HS-5 (cell line): ENCODE measurements at places on chromosomes 2 and 18.

DNA sequence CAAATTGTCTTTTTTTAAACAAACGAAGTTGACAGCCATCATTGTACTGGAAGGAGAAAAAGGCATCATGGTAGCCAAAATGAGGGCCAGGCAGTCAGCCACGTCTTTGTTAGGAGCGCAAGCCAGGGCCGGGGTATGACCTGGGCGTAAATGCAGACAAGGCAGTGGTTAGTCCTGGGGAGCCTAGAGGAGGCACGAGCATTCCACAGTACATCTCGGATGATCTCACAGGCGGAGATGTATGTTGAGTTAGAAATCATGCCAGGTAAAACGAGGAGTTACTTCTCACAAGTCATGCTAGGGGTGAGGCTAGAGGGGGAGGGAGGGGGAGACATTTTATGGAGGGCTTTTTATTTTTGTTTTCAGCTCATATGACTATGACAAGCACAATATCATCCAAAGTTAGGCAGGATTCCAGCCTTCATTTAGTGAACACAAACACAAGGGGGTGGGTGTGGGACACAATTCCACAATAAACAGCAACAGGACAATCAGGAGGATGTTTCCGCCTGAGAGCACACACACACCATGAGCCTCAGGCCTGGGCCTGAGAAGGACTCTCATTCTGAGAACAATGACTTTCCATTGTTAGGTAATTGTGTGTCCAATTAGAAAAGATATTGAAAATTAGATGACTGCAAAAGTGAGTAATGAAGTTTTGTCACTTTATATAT lies 64.4 kb upstream of the PGAP1 start:
- DNase-seq = no peak

DNA sequence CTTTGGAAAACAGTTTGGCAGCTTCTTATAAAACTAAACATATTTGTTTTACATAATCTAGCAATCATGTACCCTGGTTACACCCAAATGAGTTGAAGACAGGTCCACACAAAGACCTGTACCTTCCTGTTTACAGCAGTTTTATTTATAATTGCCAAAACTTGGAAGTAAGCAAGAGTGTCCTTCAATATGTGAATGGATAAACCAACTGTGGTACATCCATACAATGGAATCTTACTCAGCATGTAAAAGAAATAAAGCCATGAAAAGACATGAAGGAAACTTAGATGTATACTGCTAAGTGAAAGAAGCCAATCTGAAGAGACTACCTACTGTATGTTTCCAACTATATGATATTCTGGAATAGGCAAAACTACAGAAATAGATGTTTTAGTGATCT lies 23.7 kb downstream of the ORC4 start:
- DNase-seq = no peak

- DNase-seq = no peak
These were observed 692.4 kb downstream of the CPS1 start for GRCh38 chr2:211248841-211249240.

GRCh38 chr2:185813707-185814106 lies 75.1 kb downstream of the FSIP2 start:
- no peak for DNase-seq

DNA sequence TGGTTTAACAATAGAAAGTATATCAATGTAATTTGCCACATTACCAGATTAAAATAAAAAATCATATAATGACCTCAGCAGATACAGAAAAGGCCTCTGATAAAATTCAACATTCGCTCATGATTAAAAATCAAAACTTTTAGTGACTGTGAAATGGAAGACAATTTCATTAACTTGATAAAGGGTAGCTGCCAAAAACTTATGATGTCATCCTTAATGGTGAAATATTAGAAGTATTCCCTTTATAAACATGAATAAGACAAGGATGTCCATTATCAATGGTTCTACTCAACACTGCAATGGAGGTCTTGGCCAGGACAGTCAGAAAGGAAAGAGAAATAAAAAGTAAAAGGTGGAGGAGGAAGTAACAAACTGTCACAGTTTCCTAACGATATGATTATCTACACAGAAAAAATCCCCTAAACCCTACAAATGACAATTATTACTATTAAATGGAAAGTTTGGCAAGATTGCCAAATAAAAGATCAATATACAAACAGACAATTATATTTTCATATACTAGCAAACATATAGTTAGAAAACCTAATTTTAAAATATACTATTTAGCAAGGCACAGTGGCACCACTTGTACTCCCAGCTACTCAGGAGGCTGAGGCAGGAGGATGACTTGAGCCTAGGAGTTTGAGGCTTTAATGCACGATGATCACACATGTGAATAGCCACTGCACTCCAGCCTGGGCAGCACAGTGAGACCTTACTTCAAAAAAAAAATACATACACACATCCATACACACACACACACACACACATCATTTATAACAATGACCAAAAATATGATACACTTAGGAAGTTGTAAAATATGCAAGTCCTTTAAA lies 12.8 kb downstream of the METTL8 start:
- no peak for DNase-seq

- DNase-seq = no peak
These were observed 121.8 kb downstream of the NCK2 start for GRCh38 chr2:105866216-105867185.

- peak; percentile 10 for DNase-seq
These were observed 172.0 kb downstream of the SLC4A10 start for GRCh38 chr2:161796192-161796591.

DNA sequence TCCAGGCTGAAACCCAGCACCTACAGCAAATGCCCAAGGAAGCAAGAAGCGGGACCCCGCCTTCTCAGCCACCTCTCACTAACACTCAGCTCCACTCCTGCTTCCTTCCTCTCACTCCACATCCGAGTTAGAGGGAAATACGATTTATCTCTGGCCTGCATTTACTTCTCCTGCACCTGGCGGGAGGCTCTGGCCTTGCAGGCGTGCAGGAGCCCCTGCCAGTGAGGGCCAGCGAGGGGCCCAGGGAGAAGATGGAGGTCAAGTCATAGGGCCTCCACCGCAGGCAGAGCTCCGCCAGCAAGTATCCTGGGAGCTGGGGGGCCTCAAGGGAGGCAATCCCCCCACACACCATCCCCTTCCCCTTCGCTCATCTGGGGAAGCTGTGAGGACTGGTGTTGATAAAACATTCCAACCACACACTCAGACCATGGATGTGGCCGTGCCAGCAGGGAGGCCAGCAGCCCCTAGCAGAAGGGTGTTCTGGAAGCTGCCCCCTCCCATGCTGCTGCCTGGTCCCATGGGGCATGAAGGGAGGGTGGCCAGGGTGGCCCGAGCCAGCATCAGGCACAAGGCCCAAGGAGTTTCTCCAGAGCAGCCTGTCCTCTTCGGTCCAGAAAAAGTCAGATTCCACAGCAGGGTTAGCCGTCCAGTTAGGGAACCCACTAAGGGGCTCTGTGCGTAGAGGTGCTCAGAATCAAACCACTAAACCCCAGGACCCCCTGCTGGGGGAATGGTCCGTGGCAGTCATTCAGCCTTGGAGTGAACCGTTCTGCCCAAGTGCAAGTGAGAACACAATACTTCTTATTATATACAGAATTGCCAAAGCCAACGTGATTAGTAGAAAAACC lies 91.2 kb downstream of the HDAC4 start:
- no peak for DNase-seq

DNA sequence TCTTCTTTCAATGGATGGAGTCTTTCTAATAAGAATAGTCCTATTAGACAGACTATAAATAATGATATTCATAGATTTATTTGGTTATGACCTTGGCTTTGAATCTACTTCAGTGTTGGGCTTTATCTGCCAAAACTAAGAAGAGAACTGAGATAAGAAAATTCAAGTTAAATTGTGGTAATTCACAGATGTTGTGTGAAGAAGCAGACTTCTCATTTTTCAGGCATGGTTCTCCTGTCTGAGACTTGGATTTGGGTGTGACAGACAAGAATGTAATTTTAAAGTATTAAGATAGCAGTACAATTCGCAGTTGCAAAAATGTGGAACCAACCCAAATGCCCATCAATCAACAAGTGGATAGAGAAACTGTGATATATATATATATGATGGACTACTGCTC lies 124.7 kb downstream of the QPCT start:
- no peak for DNase-seq

DNA sequence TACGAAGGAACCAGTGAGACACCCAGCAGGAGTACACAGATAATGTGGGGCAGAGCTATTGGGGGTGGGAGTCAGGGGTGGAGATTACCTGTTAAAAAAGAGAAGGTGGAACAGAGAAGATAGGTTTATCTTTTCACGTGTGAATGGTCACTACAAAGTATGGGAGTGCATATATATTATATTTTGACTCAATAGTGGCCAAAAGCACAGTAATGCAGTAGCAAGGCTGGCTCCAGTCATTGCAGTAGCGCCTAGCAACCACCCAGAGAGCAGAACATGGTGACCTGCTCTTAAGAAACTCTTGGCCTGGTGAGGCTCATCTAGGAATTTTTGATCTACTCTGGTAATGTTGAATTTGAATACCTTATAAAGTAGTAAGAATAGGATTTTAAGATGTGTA lies 1.0 kb downstream of the IMPACT start:
- no peak for DNase-seq

DNA sequence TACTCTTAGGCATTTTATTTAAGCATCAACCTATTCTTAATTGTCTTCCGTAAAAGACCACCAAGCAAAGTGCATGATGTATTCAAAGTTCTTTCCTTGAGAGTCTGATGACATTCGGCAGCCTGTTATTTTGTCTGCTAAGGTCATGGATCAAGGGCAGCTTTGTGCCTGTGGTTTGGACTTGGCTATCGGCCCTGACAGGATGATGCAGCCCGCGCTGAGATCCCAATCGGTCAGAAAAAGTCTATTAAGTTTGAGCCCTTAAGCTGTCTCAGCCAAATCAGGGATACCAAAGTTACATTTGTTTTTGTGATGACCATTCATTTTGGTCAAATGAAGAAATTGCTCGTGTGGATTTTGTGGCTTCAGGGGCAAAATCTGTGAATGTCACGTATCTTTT lies 718.9 kb upstream of the FANCL start:
- no peak for DNase-seq

- no peak for DNase-seq
These were observed 2.0 kb downstream of the NPC1 start for GRCh38 chr18:23584019-23584983.

- DNase-seq = no peak
These were observed 8.6 kb downstream of the VRK2 start for GRCh38 chr2:58055033-58055786.

DNA sequence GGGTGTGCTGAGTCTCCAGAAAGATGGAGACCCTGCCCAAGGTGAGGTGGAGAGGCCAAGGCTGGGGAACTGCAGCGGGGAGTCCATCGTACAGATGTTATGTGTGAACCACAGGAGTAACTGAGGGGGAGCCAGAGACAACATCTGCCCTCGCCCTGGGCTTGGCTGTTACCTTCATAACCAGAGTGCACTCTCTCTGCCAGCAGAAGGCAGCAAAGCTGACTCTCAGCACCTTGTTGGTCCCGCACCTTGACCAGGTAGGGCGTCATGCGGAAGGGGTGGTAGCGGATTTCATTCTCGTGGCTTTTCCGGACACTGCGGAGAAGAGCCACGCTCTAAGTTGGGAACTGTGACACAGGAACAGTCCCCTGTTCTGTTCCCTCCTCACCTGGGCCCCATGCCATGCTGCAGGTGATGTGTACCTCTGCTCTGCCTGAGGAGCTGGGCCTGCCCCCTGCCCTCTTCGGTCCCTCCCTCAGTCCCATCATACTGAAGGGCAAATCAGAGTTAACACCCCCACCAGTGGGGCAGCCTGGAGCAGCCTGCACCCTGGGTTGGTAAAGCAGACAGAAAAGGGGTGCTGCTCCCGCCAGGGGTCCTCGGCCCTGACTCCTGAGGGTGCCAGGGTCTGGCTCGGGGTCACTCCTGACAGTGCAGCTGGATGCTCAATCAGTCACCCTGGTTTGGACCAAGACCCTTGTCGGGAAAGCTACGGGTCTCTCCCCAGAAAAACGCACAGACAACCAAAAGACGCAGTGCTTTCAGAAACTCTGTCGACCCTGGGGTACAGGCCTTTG lies 20.3 kb downstream of the PER2 start:
- no peak for DNase-seq

DNA sequence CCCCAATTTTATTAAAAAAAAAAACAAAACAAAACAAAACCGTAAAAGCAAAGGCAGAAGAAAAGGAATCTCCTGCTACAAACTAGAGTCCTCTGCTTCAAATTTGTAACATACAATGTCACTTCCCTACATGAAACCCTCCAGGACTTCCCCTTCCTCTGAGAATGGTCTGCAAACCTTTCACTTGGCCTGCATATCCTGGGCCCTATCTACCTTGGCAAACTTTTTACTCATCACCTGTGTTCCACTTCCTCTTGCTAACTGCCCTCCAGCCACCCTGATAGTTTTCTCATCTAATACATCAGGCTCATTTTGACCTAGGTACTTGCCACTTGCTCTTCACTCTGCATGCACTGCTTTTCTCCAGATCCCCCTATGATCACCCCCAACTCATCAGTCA lies 255.5 kb downstream of the ETAA1 start:
- DNase-seq = no peak

- DNase-seq = no peak
These were observed 1454.4 kb upstream of the CELF4 start for GRCh38 chr18:39019989-39020388.

DNA sequence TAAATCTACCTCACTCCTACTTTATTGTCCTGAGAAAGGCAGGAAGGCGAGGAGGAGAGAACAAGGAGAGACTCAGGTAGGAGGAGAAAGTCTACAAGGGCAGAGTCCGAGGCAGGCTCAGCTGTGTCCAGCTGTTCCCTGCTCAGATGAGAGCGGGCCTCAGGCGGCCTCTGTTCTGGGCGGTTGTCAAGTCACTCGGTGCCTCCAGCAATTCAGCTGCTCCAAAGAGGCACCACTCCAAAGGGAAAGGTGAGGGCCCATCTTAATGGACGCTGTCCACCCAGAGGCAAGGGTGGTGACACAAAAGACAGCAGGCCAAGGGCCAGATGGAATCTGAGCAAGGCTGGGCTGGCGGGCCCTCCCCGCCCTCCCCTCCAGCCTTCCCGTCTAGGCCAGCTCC lies 101.4 kb upstream of the EPAS1 start:
- no peak for DNase-seq

DNA sequence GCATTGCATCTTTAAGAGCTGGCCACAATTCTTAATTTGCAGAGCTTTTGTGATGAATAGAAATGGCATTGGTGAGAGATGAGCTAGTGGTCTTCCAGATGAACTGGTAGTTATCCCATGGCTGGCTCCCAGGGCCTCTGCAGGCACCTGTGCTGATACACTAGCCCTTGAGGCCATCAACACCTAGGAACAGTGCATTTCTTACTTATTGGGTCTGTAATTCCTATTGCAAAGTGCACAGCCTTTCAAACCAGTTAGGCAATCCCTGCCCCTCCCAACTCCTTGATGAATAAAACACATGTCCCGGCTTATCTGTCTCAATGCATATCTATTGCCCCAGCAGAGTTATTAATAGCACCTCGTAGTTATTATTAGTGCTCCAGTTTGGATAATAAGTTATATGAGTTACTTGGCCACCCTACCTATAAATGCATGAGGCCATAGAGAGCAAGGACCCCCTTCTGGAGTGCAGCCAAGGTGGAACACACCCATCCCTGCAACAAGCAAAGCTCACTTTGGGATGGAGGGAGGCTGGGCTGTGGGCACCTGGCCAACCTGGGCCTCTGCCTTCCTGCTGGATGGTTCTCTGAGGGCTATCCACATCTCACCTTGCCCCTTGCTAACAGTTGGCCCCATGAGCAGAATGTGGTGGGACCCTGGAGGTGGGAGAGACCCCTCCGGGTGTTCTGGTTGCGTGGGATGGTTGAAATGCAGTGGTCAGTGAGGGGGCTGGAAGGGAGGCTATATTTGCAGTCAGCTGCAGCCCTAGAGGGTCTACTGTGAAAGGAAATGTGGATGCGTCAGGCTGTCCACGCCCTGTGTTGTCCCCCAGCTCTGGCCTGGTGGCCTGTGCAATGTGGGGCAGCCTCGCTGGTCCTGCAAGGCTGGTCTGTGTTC lies 455.9 kb upstream of the HS6ST1 start:
- DNase-seq = no peak
